ENCODE measurements at places on chromosomes 12 and 14.
A peak's percentile ranks its signal among the peaks of the same experiment; 100 is the strongest.

DNA sequence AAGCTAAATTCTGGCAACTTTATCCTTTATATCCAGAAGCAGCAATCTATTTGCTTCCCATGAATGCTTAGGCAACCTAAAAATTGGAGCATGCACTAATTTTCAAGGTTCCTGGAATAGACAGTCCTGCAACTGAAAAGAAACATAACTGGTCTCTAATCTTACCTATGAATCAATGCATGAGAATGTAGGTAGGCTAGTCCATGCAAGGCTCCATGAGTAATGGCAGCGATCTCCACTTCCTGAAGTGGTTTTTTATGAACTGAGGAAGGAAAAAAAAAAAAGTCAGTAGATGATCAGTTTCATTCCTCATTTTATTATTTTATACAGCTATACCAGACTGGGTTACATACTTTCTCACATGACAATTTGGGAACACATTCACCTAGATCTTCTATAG is 102.0 kb downstream of the PEBP1 start:
- no peak for DNase-seq

- no peak for DNase-seq
These were observed 186.6 kb upstream of the PLEKHG7 start for GRCh38 chr12:92516277-92516600.

GRCh38 chr14:23589606-23590005 is 11.0 kb upstream of the JPH4 start:
- no peak for DNase-seq

- DNase-seq: no peak
These were observed 18.0 kb upstream of the SMUG1 start for GRCh38 chr12:54206791-54207190.

GRCh38 chr12:56028511-56029165 is 7.8 kb downstream of the IKZF4 start:
- no peak for DNase-seq

DNA sequence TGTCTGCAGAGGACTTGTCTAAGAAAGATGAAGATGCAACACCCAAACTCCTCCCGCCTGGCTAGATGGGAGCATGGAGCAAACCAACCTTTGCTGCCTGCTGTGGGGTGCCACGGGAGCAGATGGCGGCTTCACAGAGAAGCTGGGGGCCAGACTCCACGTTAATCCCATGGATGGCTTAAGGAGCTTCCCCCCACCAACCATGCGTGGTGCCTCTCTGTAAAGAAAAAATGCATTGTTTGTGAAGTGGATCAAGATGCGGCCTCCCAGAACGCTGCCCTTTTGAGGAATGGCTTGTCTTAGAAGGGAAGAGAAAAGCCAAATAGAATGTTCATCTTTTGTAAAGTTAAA is 15.6 kb downstream of the MVK start:
- DNase-seq: no peak

DNA sequence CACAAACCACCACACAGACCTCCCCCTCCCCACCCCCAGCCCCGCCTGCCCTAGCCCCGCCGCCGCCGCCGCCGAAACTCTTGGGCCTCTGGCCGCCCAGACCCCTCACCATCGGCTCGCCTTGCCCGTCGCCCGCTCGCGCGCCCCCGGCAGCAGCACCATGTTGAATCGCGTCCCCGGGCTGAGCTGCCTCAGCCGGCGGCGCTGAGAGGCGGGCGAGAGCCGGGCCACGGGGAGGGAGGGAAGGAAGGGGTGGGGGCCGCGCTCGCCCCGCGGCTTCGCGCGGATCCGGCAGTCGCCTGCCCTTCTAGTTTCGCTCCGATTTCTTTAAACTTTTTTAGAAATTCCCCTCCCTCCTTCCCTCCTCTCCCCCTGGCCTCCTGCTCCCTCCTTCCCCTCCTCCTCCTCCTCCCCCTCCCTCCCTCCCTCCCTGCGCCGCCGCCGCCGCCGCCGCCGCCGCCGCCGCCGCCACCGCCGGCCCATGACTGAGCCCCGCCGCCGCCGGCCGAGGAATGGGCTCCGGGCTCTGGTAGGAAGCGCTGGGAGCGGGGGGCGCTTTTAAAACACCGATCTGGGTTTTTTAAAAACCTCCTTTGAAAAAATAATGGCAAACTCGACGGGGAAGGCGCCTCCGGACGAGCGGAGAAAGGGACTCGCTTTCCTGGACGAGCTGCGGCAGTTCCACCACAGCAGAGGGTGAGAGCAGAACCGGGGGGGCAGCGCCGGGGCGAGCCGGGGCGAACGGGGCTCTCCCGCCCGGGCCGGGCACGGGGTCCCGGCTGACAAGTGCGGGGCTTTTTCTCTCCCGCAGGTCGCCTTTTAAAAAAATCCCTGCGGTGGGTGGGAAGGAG is at the start of gene ARID2:
TSS of gene ARID2 (plus strand) at position 474 of the 851 bp plus-strand sequence. CDS start at position 605, 131 bp downstream.
- peak; percentile 80 for DNase-seq

- DNase-seq: no peak
These were observed 32.5 kb upstream of the EMP1 start for GRCh38 chr12:13163868-13164635.

DNA sequence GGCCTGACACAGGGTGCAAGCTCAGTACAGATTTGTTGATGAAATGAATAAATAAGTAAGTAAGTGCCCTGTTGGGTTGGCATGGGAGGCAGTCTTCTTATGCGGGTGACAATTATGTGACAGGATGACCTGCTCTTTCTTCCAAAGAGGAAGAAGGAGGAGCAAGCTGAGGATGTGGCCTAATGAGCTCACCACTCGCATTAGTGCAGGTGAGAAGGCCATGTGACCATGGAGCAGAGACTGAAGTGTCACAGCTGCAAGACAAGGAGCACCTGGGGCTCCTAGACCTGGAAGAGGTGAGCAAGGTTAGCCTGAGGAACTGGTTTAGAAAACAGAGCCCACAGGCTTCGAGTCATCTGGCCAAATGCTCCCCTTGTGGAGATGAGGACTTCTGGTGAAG is 34.9 kb downstream of the LRTM2 start:
- no peak for DNase-seq

DNA sequence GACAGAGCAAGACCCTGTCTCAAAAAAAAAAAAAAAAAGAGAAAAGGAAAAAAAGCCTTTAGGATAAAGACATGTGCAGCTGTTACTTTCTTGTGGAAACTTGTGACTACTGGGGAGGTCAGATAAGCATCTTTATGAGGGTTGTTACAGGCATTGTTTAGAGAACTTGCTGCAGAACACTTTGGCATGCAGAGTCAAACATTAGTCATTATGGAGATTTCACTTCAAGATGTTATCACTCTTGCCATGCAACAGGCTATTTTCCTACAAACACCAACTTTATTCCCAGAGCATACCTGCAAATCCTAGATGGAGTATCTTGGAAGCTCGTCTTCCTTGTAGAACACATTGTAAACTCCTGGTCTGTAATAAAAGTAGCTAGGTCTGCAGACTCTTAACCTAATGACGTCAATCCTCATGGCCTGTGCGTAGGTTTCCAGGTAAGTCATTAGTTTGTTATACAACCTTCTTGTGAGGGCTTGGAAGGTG is 36.3 kb upstream of the WDR89 start:
- no peak for DNase-seq

GRCh38 chr12:99611599-99611998 is 36.0 kb upstream of the GARIN6 start:
- no peak for DNase-seq

GRCh38 chr12:104285740-104286515 is 17.6 kb upstream of the EID3 start:
- DNase-seq: peak; percentile 34

DNA sequence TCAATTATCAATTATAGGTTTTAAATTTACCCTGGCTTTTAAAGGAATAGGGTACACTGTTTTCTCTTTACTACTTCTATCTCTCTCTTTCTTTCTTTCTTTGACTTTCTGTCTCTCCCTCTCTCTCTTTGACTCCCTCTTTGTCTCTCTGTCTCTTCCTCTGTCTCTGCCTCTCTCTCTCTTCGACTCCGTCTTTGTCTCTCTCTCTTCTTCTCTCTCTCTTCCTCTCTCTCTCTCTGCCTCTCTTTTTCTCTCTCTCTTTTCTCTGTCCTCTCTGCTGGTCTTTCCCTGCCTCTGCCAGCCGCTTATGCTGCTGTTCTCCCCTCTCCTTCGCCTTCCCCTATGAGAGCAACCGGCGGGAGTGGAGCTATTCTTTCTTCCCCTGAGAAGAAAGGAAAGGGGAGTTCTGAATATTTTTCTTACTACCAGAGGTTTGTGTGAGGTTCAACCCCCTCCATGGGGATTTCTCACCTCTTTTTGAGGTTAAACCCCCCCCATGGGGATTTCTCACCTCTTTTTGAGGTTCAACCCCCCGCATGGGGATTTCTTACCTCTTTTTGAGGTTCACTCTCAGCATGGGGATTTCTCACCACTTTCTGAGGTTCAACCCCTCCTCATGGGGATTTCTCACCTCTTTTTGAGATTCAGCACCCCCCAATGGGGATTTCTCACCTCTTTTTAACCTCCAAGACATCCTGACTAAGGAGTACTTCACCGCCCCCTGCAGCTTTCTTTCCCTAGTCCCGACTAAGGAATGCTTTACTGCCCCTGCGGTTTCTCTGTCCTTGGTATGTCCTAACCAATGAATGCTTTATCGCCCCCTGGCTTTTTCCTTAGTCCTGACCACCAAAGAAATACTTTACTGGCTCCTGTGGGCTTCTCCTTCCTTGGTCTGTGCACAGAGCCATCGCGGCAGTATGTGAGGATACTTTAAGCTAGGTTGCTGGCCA is 27.4 kb upstream of the DDHD1 start:
- peak; percentile 57 for DNase-seq

DNA sequence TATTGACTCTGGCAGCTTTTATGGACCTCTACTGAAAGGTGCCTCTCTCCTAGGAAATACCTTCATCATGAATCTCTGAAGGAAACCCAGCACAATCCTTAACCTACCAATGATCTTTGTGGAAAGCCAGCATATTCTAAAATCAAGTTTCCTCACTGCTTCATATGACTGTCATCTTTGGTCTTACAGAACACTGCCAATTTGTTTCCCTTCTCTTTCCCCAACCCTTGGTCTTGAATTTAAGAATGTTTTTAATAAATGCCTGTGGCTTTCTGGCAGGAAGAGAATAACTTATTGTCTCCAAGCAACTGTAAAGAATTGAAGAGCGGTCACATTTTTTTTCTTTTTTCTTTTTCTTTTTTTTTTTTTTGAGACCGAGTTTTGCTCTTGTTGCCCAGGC is 427.6 kb downstream of the IPO8 start:
- no peak for DNase-seq

DNA sequence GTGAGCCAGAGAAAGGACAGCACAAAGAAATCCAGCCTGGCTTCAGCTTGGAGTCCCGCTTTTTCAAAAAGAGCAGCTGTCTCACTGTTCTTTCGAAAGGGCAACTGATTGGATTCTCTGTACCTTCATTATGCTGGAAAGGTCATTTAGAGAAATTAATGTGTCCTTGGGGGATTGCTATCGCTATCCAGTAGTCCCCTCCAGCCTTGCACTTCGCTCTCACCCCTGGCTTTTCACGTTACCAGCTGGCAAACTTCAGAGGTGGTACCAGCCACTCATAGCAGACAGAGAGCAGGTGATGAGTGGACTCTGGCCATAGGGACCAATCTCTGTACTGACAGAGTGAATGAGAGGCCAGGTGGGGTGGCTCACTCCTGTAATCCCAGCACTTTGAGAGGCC is 11.8 kb upstream of the NUAK1 start:
- no peak for DNase-seq

DNA sequence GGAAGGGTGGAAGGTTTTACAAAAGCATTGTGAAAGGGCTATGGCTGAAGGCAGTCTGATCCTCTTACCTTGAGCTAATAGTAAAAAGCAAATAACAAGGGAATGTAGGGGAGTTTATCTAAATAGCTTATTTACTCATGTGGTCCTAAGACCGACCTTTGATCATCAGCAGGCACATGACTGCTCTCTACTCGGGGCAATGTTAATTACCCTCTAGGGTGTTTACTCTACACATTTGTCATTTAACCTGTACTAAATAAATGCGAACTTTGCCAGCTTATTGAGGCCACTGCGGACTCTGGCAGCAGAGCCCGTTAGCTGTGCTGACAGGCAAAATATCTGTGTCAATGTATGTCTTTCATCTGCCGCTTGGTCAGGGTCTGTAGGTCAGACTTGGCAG is 768.3 kb upstream of the ATXN7L3B start:
- DNase-seq: no peak

- DNase-seq: no peak
These were observed 321.9 kb upstream of the RTL1 start for GRCh38 chr14:101225157-101226152.

GRCh38 chr12:84702001-84702400 is 210.6 kb downstream of the SLC6A15 start:
- no peak for DNase-seq

DNA sequence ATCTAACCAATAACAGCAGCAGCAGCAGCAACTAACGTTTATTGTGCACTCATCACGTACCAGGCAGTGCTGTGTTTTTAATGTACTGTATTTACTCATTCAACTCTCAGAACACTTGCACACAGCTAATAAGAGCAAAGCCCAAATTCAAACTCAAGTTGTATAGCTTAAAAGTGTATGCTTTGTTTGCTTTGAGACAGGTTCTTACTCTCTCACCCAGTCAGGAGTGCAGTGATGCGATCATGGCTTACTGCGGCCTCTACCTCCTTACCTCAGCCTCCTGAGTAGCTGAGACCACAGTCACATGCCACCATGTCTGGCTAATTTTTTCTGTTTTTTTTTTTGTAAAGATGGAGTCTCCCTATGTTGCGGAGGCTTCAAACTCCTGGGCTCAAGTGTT is 105.4 kb downstream of the PAPLN start:
- no peak for DNase-seq

GRCh38 chr14:68477110-68477455 is 315.8 kb downstream of the ZFP36L1 start:
- no peak for DNase-seq

DNA sequence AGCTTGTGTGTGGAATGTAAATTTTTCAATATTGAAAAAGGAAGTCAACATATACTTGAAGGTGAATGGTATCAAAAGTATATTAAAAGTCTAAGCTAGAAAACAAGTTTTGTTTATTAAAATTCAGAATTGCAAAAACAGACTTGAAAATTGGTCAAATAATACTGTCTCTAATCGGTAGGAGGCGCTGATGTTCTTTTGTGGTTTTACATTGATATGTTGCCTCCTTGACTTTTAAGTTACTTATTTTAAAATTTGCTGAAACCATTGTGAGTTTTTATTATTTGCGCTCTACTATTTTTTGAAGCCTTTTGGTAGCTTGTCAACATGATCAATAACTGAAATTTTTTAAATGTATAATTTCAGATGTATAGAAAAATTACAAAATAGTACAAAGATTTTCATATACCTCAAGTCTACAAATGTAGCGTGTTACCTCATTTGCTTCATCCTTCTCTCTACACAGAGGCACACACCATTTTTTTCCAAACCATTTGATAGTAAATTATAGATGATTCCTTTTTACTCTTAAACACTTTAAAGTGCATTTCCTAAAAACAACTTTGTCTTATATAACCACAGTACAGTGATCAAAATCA is 6.9 kb downstream of the RTRAF start:
- peak; percentile 33 for DNase-seq

- DNase-seq: no peak
These were observed 5.9 kb upstream of the CACNB3 start for GRCh38 chr12:48812389-48812788.

- no peak for DNase-seq
These were observed 3.2 kb downstream of the METTL25 start for GRCh38 chr12:82361461-82361915.
